ENCODE measurements at places on chromosomes 16 and 17.

GRCh38 chr16:2032285-2033056 lies 5.8 kb downstream of the NHERF2 start:
- DNase-seq: no peak

GRCh38 chr16:69327585-69328310 lies 2.6 kb downstream of the PDF start:
- DNase-seq: no peak

GRCh38 chr17:29789196-29790170 lies 140.5 kb downstream of the SSH2 start:
- DNase-seq: no peak

- DNase-seq: peak; percentile 24
These were observed 44.0 kb downstream of the PRAC1 start for GRCh38 chr17:48678141-48678971.

- DNase-seq: no peak
These were observed 223.9 kb downstream of the WWOX start for GRCh38 chr16:78323315-78323714.

GRCh38 chr16:81797443-81797842 lies 18.4 kb downstream of the PLCG2 start:
- DNase-seq: no peak

- no peak for DNase-seq
These were observed 222.0 kb upstream of the CDH13 start for GRCh38 chr16:82404586-82405315.

- no peak for DNase-seq
These were observed 800 bp downstream of the PLEKHH3 start for GRCh38 chr17:42675965-42676423.

GRCh38 chr16:28092721-28093384 lies 29.3 kb upstream of the GSG1L start:
- no peak for DNase-seq

- DNase-seq: no peak
These were observed at the start of gene KREMEN2 for GRCh38 chr16:2963723-2964474. TSS of gene KREMEN2 (plus strand) at chr16:2964275. CDS start at chr16:2964521, 246 bp downstream.

GRCh38 chr16:67914758-67915495 lies 16.7 kb downstream of the CTRL start:
- DNase-seq: no peak

GRCh38 chr17:82436601-82437324 lies 13.8 kb downstream of the CYBC1 start:
- DNase-seq: no peak

GRCh38 chr16:78735337-78735736 lies 635.9 kb downstream of the WWOX start:
- DNase-seq: no peak

DNA sequence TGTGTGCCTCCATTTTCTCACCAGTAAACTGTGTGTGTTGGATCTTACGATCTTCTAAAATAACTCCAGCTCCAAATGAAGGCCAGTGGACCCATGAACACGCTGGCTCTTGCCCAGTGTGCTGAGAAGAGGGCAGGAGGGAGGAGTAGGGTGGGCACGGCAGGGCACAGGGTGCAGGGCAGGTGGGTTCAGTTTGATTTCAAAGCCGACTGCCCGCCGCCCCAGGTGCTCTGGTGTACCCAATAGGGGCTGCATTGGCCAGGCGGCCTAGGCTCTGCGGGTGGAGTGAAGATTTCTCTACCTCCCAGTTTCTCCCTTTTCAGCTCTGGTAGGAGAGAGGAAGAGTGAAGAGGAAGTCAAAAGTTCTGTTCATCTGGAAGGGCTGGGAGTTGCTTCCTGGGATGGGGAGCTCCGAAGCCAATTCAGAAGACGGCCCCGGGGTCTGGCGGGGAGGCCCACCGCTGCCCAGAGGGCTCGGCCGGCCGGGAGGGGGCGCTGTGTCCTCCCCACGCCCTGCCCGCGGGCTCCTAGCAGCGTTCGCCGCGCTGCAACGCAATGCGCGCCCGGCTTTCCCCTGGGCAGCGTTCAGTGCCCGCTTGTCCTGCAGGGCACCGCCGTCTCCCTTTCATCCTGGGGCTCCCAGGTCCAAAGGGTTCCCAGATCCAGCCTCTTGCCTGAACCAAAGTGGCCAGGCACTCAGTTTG lies 1.1 kb upstream of the CRHR1 start:
- no peak for DNase-seq

- DNase-seq: no peak
These were observed 51.7 kb downstream of the SNX11 start for GRCh38 chr17:48159232-48159631.

- DNase-seq: no peak
These were observed 390 bp downstream of the MNT start for GRCh38 chr17:2400474-2400866.

DNA sequence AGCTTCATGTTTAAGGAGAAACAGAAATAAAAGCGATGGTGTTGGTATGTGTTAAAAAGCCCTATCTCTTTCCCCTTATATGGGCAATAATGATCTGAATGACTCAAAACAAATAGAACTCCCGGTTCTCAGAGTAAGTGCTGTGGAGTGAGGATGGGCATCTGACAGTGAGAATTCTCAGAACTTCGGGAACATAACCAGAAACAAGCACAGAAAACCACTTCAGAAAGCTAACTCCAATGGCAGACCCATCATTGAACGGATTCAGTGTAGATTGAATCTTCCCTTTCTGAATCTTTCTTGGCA lies 67.2 kb downstream of the CDH8 start:
- no peak for DNase-seq

DNA sequence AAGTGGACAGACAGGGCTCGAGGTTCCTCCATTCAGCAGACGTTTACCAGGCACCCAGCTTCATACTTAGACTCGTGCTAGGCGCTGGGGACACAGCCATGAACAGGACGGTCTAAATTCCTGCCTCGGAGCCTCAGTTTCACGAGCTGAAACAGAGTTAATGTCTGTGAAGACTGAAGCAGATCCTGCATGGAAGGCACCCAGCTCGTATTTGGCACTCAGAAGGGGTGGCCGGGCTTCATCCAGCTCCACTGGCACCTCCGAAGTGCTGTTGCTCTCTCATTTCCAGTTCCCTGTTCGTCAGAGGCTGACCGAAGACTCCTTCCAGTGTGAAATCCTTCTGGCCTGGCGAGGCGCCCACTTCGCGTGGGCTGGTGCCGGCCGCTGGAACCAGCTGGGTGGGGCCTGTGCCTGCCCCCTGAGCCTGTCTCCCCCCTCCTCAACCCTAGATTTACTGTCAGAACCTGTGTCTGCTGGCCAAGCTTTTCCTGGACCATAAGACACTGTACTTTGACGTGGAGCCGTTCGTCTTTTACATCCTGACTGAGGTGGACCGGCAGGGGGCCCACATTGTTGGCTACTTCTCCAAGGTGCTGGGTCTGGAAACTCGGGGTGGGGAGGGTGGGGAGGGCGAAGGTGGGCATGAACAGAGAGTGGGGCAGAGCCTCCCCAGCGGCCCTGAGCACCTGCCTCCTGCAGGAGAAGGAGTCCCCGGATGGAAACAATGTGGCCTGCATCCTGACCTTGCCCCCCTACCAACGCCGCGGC lies 5.8 kb downstream of the PRSS8 start:
- no peak for DNase-seq

DNA sequence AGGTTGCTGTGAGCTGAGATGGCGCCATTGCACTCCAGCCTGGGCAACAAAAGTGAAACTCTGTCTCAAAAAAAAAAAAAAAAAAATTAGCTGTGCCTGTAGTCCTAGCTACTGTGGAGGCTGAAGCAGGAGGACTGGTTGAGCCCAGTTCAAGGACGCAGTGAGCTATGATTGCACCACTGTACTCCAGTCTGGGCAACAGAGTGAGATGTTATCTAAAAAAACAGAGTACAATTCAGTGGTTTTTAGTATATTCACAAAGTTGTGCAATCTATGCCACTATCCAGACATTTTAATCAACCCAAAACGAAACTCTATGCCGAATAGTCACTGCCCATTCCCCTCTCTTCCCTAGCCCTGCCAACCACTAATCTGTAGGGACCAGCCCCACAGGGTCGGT lies 25.1 kb downstream of the C16orf54 start:
- no peak for DNase-seq

- no peak for DNase-seq
These were observed at the start of gene WSCD1 for GRCh38 chr17:6069539-6070429. TSS of gene WSCD1 (plus strand) at chr17:6070379. CDS start at chr17:6080659, 10,280 bp downstream.

DNA sequence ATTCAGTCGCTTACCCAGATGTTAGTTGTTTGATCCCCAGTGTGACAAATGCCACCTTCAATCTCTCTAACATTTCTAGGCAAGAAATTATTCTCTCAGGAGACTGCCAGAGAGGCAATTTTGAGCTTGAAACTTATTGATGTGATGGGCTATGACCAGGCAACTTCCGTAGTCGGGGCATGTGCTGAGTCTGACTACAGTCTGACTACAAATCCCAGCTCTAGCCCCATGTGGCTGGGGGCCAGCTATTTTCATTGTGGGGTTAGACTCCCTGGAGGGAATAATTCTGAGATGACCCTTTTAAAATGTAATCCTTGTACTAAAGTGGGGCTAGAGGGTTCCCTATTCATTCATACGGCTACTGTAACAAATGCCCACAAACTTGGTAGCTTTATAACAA lies 65.9 kb downstream of the RBFOX1 start:
- no peak for DNase-seq

DNA sequence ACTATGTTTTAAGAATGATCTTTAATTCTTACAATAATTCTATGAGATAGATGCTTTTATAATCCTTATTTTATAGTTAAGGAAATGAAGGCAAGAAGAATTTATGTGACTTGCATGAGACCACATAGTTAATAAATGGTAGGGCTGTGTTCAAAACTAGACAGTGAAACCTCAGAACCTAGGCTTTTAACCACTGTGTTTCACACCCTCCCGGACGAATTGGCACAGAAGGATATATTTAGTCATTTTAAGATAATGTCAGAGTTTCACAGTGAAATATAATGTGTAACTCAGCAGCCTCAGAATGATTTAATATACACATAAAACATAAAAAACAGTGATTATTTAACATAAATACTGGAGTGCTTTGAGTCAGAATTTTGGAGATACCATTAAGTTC lies 57.0 kb downstream of the NSRP1 start:
- no peak for DNase-seq

GRCh38 chr16:4350365-4350786 lies 745 bp downstream of the PAM16 start:
- DNase-seq: no peak

- no peak for DNase-seq
These were observed 12.1 kb upstream of the HSD3B7 start for GRCh38 chr16:30972872-30973271.

DNA sequence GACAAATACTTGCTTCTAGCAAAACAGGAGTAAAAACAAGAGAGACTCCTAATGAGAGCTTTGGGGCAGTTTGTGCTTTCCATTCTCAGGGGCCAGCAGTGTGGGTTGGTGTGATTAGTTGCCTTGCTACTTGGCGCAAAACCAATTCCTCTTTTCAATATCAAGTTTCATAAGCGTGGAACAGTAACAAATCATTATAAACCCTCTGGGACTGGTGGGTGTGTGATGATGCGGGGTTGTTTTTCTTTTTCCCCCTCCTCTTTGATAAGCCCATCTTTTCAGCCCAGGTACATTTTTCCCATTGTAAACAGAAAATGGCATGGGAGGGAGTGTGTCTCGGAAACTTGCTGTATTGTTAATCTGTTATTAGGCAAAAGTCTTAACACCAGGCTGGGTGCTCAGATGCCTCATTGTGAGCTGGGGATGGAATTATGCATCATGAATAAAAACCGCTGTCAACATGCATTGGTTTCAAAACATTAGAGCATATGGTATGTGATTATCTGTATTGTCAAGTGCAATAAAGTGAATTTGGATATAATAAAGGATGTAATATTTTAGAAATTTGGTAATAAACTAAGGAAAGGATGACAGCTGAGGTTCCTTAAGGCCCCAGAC lies 166.4 kb downstream of the CCDC182 start:
- no peak for DNase-seq

- no peak for DNase-seq
These were observed 112.6 kb upstream of the IRX5 start for GRCh38 chr16:54817940-54818574.

- no peak for DNase-seq
These were observed 41.7 kb downstream of the SMPD3 start for GRCh38 chr16:68406458-68407152.

- no peak for DNase-seq
These were observed 84.8 kb upstream of the PLEKHM1 start for GRCh38 chr17:45575126-45575885.

- DNase-seq: no peak
These were observed 10.8 kb downstream of the LRRC59 start for GRCh38 chr17:50386510-50386909.

DNA sequence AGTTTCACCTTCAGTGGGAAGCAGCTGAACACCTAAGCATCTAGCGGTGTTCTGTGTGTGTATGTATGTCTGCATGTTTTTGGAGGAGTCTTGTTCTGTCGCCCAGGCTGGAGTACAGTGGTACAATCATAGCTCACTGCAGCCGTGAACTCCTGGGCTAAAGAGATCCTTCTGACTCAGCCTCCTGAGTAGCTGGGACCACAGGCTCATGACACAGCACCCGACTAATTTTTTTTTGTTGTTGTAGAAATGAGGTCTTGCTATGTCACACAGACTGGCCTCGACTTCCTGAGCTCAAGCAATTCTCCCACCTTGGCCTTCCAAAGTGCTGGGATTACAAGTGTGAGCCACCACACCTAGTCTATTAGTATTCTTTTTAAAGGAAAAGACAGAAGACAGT lies 30.2 kb upstream of the FAAP100 start:
- DNase-seq: no peak

- no peak for DNase-seq
These were observed 32.5 kb downstream of the RPH3AL start for GRCh38 chr17:320139-320538.

- DNase-seq: no peak
These were observed 472.8 kb downstream of the TOX3 start for GRCh38 chr16:52074133-52074532.

DNA sequence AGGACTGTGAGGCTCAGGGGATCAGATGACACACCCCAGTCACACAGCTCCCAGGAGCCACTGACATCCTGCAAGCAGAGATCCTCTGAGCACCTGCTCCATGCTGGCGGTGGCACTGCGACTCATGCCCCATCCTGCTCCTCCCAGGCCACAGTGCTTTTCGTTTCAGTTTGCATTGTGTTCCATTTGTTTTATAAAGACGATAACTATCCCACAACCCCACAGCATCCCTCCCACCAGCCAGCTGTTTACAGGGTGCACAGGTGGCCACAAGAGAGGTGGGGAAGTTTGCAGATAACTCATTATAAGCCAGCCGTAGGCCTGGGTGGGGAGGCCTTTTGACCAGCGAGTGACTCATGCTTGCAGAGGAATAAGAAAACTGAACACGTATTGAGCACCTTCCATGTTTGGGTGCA lies 28.2 kb downstream of the BCO1 start:
- DNase-seq: no peak

- DNase-seq: no peak
These were observed 22.2 kb upstream of the WSCD1 start for GRCh38 chr17:6047966-6048365.

- no peak for DNase-seq
These were observed 43.1 kb downstream of the PIK3R5 start for GRCh38 chr17:8922451-8922850.

Measured in stimulated activated CD4-positive, alpha-beta T cell treated with anti-CD3 and anti-CD28 coated beads, Interleukin-1b, Interleukin-23, amount 100 ng/mL, for 1 hour (primary cell).